ENCODE measurements at places on chromosomes 5 and 9.

- DNase-seq, result no peak
Observed at GRCh38 chr9:16236882-16237281, 633.6 kb downstream of the BNC2 start.

GRCh38 chr5:145682197-145682899, 152.8 kb downstream of the PRELID2 start:
- DNase-seq, result no peak

GRCh38 chr5:68447136-68447929, 231.8 kb downstream of the PIK3R1 start:
- DNase-seq, result no peak

DNA sequence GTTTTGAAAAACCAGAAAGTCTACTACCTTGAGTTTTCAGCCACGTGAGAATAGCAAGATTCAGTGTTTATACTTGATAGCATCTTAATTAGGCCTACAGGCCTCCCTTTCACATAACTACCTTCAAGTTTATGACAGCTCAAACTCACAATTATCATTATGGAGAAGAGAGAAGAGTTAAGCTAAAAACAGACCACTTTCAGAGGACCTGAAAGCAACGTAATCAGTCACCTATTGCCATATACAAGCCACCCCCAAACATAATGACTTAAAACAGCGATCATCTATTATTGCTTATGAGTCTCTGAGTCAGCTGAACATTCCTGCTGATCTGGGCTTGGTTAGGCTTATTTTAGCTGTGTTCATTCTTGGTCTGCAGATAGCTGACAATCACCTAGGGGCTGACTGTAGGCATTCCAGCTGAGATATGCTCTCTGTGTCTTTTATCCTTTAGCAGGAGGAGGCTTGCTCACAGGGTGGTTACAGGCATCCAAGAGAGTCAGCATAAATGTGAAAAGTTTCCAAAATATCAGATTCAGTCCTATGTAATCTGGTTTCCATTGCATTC, 130.9 kb downstream of the COX7C start:
- DNase-seq, result no peak

Measured in NCI-H345 (cell line).